ENCODE measurements at places on chromosomes 13 and 19. TPM values are rescaled to one million over a fixed set of nuclear protein-coding genes. Genes with fewer than 3 reads are reported as not detected.

DNA sequence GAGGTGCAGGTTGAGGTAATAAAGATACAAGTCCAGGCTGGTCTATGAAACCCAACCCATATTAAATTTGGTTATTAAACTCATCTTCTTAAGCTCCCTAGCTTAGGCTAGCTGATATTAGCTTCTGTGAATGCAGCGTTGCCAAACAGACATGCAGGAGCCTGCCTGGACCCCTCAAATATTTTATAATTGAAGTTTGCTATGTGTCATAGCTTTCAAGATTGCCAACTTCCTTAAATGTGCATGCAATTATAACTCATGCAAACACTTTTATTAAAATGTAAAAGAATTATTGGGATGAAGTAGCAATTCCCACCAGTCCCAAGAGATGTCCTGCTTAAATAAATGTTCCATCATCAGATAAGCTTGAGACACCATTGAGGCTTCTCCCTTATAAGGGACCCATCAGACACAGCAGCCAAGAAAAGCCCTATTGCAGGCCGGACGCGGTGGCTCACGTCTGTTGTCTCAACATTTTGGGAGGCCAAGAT lies 51.3 kb downstream of the MBNL2 start:
- DNase-seq = no peak

GRCh38 chr19:15740785-15741184 lies 3.0 kb downstream of the OR10H3 start:
- no peak for DNase-seq

DNA sequence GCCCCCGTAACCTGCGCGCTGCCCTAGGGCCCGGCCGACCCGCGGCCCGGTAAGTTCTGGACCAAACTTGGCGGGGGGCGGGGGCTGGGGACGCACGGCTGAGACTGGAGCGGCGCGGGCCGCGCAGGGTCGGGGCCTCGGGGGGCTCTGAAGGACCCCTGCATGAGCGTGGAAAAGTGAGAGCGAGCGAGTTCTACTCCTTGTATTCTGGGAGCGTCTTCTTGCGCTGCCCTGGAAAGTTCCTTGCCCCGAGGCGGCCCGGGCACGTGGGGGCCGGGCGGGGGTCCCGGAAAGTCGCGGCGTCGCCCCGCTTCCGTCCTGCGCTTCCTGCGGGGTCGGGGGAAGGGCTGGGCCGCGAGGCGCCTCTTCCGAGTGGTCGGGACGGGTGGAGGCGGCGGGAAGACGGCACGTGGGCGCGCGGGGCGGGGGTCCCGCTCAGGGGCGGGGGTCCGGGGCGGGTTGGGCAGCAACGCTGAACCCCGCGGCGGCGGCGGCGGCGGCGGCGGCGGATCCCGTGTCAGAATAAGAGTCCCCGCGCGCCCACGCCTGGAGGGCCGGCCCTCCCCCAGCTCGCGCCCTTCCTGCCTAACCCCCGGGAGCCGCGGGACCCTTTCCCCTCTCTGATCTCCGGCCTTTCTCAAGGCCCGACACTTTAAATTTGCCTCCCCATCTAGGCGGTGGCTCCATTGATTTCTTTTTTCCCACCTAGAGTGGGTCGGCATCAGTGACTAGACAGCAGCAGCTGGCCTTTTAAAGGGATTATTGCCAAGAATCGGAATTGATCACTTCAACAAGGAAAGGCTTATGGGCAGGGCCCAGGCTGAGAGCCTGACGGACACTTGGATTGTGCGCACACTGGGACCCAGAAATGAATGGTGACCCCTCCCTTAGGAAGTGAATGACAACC lies 749 bp downstream of the GATAD2A start:
- peak; percentile 77 for DNase-seq

DNA sequence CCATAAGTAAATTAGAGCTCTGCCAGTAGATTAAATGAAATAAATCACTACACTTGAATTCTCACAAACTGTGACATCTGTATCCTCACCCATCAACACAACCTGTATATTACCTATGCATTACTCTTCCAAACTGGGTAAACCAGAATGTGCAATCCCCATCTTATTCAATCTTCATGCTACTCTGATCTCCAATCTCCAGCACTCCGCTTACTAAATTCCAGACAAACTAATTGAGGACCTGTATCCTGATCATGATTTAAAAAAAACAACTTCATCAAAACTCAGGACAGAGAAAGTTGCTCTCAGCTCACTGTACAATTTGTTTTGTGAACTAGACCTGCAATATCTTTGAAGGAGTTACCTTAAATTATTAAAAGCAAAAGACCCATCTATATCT lies 74.4 kb downstream of the FOXO1 start:
- DNase-seq = no peak

The F10 gene
- 3.5 TPM for total RNA-seq

The C1QTNF9B gene
- not detected for total RNA-seq

DNA sequence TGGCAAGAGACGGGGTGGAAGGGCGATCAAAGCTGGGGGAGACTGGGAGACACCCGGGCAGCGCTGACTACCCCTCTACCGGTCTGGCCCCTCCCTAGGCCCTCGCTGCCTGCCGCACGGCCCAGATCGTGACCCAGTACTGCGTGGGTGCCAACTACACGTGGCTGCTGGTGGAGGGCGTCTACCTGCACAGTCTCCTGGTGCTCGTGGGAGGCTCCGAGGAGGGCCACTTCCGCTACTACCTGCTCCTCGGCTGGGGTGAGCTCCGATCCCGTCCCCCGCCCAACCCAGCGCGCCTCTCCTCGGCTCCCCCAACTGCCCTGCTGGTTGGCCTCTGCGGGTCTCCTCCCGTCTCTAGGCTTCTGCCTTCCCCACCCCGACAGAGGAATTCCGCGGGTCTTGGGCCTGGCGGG lies 8.8 kb downstream of the GIPR start:
- DNase-seq = peak; percentile 75

DNA sequence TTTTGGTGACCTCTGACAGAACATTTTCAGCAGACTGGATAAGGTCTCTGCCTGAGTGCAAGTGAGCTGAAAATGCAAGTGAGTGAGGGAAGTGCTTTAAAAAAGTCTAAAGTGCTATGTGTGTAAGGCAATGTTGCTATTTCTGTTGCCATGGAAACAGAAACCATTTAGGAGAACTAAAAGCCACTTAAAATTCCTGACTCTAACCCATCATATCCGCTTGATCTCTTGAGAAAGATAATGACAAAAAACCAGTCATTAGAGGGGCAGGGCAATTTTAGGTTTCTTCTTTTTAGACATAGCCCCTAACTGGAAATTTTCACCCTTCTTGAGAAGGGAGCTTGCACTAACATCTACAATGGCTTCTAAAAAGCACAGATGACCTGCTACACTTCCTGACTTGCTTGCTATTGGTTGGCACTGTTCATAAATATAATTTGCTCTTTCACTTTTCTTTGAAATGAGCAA lies at the start of gene CYSLTR2:
Gene CYSLTR2, plus strand, starts transcription at position 458 of the 468 bp plus-strand sequence. CDS start 52,889 bp downstream, outside the sequence.
- DNase-seq = no peak

GRCh38 chr19:44582581-44583265 lies 30.6 kb upstream of the IGSF23 start:
- DNase-seq = peak; percentile 73

DNA sequence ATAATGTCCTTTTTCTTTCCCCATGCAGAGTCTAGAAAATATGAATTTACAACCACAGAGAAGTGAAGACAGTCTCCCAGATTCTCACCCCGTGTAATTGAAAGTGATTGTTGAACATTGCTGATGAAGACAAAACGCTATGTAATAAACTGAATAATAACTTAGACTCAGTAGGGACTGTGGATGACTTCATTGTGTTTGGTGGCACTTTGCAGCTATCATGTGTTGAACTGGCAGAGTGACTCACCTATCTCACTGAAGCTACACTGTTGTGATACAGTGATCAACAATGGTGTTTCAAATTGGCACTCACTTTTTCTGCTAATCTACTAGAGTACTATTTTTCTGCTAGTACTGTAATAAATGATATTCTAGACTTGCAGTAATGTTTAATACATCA lies 261.3 kb downstream of the DACH1 start:
- no peak for DNase-seq

DNA sequence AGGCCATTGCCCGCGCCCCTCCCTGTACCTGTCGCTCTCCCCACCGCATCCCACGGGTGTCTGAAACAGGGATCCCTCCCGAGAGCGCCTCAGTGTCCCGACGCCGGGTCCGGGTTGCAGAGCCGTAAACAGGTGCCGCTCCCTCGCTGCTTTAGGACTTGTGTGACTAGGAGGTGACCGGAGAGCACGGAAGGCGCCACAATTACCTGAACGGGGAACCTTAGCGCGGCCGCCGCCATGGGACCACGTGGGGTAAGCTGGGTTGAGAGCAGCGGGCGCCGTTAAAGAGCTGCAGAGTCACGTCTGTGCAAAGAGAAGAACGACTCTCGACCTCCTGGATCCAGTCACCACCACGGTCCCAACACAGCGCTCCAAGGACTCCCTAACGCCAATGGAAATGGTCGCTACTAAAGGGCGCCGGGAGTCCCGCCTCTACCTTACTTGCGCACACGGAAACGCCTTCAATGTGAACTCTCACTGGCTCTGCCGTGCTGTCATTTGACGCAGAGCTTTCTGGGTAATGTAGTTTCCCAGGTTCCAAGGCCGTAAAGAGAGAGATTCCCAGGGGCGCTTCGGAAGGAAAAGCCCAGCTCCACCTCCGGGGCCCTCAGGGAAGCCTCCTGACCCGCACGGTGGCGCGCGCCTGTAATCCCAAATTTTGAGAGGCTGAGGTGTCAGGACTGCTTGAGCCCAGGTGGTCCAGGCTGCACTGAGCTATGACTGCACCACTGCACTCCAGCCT lies at the start of gene ZNF552:
Gene ZNF552, minus strand, starts transcription at position 409 of the 742 bp plus-strand sequence. Its CDS starts 170 bp downstream, at position 239.
- DNase-seq = peak; percentile 86

The WDR87 gene
- not detected for total RNA-seq

- no peak for DNase-seq
Observed at GRCh38 chr13:40522282-40522681, 144.2 kb downstream of the FOXO1 start.

- no peak for DNase-seq
Observed at GRCh38 chr19:17720440-17720839, 1.2 kb downstream of the MAP1S start.

DNA sequence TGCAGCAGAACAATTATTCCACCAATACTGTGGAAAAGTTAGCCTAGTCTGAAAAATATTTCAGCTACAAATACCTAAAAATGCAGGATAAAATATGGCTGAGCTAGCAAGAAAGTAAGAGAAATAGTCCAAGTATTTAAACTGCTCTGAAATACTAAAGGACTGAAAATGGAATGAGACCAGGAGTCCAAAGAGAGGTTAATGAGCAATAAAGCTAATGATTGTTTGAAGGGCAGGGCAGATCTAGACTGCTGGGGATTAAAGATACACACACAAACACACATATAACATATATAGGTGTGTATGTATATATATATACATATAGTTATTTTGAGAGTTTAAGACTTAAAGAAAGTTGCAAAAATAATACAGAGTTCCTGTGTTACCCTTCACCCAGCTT lies 2.6 kb upstream of the CDADC1 start:
- DNase-seq = no peak

DNA sequence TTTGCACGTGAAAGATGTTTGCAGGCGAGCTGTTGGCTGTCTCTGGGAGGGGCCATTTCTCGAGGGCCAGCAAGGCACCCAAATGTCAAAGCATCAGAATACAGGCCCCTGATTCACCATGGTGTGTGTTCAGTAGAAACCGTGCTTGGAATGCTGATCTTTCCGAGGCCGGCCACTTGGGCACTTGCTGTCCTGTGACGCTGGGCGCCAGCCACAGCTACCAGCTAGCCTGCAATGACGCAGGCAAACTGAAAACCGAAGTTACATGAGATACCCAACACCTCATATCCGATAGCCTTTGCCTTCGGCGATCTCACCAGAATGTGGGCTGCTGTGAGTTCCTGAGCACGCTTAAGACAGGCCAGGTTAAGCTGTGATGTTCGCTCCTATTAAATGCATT lies 12.0 kb downstream of the THOP1 start:
- no peak for DNase-seq

DNA sequence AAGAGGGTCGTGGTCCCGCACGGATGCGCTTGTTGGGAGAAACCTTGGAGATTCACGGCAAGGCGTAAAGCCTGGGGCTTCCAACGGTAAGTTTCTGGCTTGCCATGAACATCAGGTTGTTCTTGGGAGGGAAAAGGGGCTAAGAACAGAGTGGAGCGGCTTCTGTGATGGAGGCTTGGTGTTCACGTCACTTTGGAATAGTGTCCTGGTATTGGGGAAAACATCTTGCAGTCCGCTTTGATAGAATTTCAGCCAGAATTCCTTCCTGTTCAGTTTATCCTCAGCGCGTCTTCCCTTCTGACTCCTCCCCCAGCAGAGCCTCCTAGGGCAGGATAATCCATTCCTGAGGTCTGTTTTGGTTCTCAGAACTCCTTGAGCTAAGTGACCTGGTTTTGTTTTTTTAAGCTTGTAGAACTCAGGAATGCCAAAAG lies 2.0 kb downstream of the KCTD15 start:
- DNase-seq = no peak

The GJB6 gene
- not detected for total RNA-seq

GRCh38 chr19:43675269-43675879 lies 5.4 kb upstream of the PLAUR start:
- DNase-seq = peak; percentile 80

DNA sequence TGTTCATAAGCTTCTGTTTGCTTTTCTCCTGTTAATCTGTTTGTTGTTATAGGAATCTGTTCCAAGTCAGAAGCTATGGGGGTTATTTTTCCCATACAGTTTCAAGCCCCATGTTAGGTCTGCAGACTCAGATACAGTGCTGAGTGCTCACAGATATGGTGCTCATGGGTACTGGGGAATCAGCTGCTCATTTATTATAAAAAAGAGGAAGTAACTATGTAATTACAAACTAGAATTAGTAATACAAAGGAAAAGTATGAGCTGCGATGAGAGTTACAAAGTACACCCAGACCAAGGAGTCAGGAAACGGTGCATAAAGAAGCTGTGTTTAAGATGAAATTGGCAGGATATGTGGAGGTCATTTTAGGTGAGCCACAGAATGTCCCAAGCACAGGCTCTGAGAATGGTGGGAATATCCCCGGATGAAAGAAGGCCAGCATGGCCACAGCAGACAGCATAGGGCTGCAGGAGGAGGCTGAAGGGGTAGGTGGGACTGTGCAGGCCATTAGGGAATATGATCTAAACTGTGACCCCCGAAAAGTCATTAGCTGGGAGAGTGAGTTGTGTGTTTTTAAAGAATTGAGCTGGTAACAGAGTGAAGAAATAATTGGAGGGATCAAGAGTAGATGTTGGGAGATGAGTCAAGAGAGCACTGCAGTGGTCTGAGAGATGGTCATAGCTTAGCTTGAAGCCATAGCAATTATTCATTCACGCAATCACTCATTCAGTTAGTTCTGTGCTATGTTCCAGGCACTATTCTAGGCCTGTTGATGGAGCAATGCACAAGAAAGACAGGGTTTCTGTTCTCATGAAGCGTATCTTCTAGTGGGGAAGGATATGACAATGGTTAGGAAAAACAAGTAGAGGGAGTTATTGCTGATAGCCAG lies 177.4 kb upstream of the UBL3 start:
- DNase-seq = no peak

- DNase-seq = no peak
Observed at GRCh38 chr13:21020581-21020980, 40.8 kb downstream of the LATS2 start.

GRCh38 chr19:10797541-10798256 lies 38.3 kb downstream of the TMED1 start:
- DNase-seq = no peak

GRCh38 chr19:35642798-35643254 lies 1.3 kb downstream of the ETV2 start:
- no peak for DNase-seq
